ENCODE measurements at places on chromosomes 2 and 18.

DNA sequence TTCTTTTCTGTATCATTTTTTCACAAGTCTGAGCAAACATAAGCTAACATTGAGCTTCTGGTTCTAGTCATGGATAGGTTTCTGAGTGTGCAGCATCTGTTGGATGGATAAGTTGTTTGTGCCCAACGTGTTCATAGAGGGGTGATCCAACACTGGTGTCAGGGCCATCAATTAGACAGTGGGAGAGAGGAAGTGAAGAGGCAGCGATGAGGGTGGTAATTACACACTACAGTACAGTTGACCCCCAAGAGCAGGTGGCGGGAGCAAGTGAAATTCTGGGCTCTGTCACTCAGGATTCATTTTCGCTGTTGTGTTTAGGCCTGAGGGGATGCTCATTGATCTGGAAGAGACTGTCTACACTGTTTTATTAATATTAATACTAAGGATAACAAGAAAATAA is 180.0 kb upstream of the CXCR4 start:
- DNase-seq = peak; percentile 71

DNA sequence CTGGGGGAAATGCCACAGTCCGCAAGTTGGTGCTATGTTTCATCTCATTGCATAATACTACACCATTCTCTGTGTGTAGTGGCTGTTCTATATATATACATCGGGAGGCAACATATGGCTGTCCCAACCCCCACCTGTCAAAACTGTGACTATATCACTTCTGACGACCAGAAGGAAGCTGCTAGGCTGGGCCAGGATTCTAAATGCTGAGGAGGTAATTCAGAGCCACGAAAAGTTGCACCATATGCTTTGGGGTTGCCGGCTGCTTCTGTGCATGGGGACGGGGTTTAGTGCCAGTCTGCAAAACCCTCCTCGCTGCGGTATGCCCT is 117.3 kb downstream of the MSH2 start:
- DNase-seq = no peak

DNA sequence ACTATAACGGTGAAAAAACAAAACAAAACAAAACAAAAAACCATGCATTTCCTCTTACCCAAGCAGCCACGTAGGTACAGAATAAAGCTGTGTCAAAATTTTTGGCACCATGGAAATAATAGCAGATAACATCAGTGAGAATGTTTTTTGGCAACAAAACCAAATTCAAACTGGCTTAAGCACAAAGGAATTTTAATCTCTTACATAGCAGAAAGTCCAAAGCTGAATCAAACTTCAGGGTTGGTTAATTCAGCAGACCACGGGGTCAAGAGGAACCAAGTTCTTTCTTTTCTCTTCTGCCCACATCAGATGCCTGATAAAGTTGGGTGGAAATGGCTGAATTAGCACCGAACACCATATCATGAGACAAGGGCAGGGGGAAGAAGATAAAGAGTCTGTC is 129.5 kb downstream of the PAX3 start:
- DNase-seq = no peak

- DNase-seq = no peak
Observed at GRCh38 chr2:147027436-147027835, 817.4 kb upstream of the ACVR2A start.

GRCh38 chr2:119283873-119284331 is 60.3 kb downstream of the STEAP3 start:
- DNase-seq = no peak

DNA sequence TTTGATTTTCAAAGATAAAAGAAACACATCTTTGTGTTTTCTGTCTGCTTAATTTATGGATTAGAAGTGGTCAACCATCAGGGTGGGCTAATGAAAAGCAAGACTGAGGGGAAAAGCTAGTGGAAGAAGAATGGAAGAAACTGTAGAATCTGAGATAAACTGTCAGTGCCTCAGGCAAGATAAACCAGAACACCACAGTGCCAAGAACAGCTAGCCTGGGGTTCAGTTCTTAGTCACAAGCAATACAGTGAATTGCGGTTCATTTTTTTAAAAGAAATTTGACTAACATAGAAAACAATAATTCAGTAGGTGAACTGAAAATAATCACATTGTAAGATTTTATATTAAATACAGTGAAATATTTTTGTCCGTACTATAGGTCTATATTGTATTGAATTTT is 22.0 kb upstream of the LNPK start:
- no peak for DNase-seq

- DNase-seq = no peak
Observed at GRCh38 chr2:30693821-30694281, 113.4 kb downstream of the CAPN13 start.

Measured in NCI-H2081 (cell line).